ENCODE measurements at places on chromosomes 16 and 17.

DNA sequence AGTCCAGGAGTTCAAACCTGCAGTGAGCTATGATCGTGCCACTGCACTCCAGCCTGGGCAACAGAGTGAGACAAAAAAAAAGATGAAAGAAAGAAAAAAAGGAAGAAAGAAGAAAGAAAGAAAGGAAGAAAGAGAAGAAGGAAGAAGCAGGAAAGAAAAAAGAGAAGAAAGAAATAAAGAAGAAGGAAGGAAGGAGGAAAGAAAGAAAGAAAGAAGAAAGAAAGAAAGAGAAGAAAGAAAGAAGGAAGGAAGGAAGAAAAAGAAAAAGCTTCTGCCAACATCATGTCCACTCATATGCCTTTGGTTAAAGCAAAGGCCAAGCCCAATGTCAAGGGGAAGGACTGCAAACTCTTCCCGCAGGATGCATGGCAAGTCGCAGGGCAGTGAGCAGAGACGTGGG lies 143.2 kb downstream of the IRX3 start:
- DNase-seq = no peak

GRCh38 chr16:23679986-23680336 lies 1.3 kb downstream of the PLK1 start:
- no peak for DNase-seq

GRCh38 chr17:63140255-63140654 lies 174.2 kb downstream of the TANC2 start:
- DNase-seq = no peak

- no peak for DNase-seq
Observed at GRCh38 chr16:25063865-25064264, 47.7 kb upstream of the LCMT1 start.

DNA sequence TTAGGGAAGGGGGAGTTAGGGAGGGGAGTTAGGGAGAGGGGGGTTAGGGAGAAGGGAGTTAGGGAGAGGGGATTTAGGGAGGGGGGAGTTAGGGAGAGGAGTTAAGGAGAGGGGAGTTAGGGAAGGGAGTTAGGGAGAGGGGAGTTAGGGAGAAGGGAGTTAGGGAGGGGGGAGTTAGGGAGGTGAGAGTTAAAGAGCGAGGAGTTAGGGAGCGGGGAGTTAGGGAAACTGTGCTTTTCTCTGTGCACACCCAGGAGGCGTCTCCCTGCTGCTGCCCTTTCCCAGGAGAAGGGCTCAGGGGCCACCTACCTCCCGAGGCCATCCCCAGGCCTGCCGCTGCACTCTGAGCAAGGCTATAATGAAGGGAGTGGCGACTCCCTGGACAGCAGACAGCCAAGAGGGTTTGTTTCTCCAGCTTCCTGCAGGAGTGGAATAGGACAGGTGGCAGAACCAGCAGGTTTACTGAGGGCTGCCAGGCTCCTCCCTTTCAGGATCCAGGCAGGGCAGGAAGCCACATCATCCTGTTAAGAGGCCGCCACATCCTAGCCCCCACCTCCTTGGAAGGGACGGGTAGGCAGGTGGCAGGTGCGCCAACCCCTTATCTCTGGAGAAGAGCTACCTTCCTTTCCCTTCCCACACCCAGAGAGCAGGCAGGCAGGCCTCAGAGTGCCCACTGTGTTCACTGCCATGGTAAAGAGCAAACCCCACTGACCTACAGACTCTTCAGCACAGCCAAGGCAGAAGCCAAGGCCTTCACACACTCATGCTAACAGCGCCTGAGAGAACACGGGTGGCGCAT lies 4.3 kb downstream of the CANT1 start:
- no peak for DNase-seq

DNA sequence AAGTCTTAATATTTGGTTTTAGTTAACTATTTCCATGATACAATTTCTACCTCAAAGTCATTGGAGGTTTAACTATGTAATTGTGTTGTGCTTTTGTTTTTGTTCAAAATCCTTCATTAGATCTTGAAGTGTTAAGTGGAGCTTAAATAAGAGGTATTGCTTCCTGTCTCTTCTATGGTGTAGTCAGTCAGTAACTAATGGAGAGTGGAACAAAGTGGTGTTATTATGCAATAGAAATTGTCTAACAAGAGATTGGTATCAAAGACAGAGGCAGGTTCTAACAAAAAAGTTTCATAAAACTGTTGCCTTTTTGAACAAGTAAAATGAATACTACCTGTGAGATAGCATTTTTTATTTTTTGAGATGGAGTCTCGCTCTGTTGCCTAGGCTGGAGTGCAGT lies 45.2 kb downstream of the GRB7 start:
- no peak for DNase-seq

Data from caudate nucleus (tissue), 63 donors.